ENCODE measurements at places on chromosomes 2 and 18. TPM values are rescaled to one million over a fixed set of nuclear protein-coding genes. Genes with fewer than 3 reads are reported as not detected.

TGIF1 gene
- total RNA-seq, result 236 TPM

CDK15 gene
- total RNA-seq, result 3.1 TPM

ZNF2 gene
- total RNA-seq, result 9.0 TPM

MDH1B gene
- total RNA-seq, result 1.6 TPM

STAT4 gene
- 0.55 TPM for total RNA-seq

CYTIP gene
- total RNA-seq, result not detected

CNTNAP5 gene
- total RNA-seq, result not detected

TGFA gene
- total RNA-seq, result not detected

TAF1B gene
- 46.6 TPM for total RNA-seq

SOX11 gene
- 0.66 TPM for total RNA-seq

BOD1L2 gene
- not detected for total RNA-seq

SLC19A3 gene
- total RNA-seq, result under 0.01 TPM

SRD5A2 gene
- total RNA-seq, result not detected

MEP1B gene
- total RNA-seq, result not detected

CTDP1 gene
- 27.4 TPM for total RNA-seq

UGT1A6 gene
- not detected for total RNA-seq

Measured in uterine smooth muscle cell (primary cell).